ENCODE measurements at places on chromosomes 1 and 21. TPM values are rescaled to one million over a fixed set of nuclear protein-coding genes. Genes with fewer than 3 reads are reported as not detected.

The SLC45A3 gene
- total RNA-seq: 7.0 TPM

- no peak for DNase-seq
Observed at GRCh38 chr1:160953030-160953429, 1.6 kb downstream of the ITLN2 start.

The SELL gene
- total RNA-seq: 1.4 TPM

The GPR37L1 gene
- total RNA-seq: 0.07 TPM

The OR2AK2 gene
- not detected for total RNA-seq

The UTS2 gene
- not detected for total RNA-seq

GRCh38 chr1:65880611-65881010, 87.9 kb downstream of the PDE4B start:
- no peak for DNase-seq

DNA sequence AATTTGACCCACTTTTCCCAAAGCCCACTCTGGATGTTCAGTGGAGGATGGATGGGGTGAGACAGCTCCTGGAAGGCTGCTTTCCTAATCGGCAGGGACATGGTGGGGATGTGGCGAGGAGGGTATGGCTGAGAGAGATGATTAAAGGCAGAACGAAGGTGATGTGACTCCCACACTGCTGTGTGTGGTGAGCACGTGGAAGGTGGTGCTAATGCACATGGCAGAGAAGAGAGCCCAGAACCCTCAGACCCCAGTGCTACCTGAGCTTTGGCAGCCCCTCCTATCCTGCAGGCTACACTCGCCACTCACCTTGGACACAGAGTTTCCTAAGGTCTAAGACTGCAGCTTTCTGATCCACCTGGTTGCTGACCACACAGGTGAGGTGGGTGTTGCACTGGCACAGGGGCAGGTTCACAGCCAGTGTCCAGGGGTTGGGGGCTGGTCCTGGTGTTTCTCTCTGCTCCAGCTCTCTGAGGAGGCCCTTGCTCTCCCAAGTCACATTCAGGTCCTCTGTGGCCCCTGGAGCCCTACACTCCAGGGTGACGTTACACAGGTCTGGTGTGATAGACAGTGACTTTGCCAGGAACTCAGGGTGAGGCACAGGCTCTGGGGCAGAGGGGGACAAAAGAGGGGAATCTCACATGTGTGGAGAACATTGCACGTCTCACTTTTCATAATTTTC, 151.4 kb upstream of the ETV3 start:
- DNase-seq: no peak

GRCh38 chr1:20964540-20965484, 177.7 kb upstream of the HP1BP3 start:
- no peak for DNase-seq

DNA sequence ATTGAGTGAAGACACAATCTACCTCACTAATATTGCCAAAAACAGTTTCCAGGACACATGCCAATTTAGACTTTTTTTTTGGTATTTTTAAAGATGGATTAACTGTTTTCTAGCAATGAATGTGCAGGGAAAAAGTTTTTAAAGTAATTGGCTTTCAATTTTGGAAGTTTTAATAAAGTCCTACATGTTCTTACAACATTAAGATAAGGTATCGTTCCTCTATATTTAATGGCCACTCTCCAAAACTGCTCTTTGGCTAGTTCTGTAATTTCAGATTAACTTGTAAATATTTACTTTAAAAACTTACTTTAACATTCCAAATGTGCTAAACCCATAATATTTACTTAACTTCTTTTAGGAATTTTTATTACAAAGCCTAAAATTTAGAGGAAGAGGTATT, 1332.2 kb upstream of the PRMT6 start:
- no peak for DNase-seq

DNA sequence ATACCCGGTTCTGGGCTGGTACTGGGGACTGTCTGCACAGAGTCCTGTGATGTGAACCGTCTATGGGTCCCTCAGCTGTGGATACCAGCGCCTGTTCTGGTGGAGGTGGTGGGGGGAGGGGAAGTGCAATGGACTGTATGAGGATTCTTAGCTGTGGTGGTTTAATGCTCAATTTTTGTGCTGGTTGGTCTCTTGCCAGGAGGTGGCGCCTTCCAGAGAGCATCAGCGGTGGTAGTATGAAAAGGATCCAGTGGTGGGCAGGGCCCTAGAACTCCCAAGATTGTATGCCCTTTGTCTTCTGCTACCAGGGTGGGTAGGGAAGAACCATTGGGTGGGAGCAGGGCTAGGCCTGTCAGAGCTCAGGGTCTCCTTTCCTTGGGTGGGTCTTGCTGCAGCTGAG, 89.4 kb upstream of the B3GALT2 start:
- DNase-seq: no peak

- no peak for DNase-seq
Observed at GRCh38 chr1:207304710-207305488, 16.6 kb upstream of the CD55 start.

GRCh38 chr21:15255261-15255660, 190.5 kb upstream of the NRIP1 start:
- DNase-seq: no peak

- no peak for DNase-seq
Observed at GRCh38 chr1:70671006-70671405, 259.9 kb downstream of the CTH start.

GRCh38 chr1:36351227-36351977, 28.0 kb upstream of the EVA1B start:
- DNase-seq: no peak

DNA sequence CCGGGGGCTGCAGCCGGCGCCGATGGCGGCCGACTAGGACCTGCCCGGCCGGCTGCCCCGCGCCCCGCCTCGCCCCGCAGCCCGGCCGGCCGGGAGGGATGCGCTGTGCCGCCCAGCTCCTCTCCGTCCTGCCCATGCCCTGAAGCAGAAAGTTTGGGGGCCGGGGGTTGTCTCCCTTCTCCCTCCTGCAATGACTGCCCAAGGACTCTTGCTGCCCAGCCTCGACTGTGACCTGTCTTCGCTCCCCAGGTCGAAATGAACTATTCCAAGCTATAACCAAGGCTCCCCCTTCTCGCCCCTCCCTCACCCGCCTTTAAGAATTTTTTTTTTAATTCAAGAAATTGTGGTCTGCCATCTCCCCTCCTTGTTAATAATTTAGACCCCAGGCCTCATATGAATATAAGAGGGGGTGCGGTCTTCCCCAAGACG, 361 bp downstream of the TMCC2 start:
- no peak for DNase-seq

DNA sequence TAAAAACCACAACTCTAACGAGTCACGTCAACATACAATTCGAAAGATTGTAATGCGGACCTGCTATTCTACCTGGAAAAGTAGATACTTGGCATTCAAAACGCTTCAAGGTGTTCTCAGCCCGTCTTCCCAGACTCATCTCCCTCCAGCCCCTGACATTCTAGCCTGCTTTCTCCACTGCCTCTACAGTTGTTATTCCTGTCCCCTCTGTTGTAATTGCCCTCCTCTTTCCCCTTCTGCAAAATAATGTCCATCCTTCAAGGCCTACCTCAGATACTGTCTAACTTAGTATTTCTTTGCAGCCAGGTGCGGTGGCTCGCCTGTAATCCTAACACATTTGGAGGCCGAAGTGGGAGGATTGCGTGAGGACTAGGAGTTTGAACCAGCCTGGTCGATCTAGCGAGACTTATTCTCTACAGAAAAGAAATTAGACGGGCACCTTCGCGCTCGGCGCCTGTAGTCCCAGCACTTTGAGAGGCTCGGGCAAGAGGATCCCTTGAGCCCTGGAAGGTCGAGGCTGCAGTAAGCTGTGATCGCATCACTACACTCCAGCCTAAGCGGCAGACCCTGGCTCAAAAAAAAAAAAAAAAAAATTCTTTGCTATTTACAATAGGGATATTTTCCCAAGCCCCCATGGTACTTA, 756 bp upstream of the RBM34 start:
- DNase-seq: no peak

DNA sequence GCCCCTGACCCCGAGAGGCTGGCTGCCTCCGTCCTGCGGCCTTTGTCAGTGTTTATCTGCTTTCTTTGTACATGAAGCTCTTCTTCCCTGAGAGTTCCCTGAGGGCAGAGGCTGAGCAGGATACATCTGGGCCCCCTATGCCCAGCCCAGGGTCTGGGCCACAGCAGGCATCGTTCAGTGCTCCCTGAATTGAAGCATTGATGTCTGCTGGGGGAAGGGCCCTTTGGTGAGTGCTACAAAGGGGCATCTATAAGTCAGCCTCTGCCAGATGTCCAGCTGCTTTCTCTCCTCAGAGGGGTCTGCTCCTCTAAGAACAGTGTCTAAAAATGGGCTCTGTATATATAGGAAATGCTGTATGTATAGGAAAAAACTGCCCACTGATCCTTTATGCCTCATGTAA, 2.1 kb downstream of the HEYL start:
- DNase-seq: no peak

- DNase-seq: no peak
Observed at GRCh38 chr1:59903141-59903754, 23.3 kb downstream of the CYP2J2 start.

GRCh38 chr1:117612517-117613248, 6.8 kb downstream of the TENT5C start:
- DNase-seq: no peak

- no peak for DNase-seq
Observed at GRCh38 chr1:157442065-157442464, 110.2 kb downstream of the FCRL5 start.

DNA sequence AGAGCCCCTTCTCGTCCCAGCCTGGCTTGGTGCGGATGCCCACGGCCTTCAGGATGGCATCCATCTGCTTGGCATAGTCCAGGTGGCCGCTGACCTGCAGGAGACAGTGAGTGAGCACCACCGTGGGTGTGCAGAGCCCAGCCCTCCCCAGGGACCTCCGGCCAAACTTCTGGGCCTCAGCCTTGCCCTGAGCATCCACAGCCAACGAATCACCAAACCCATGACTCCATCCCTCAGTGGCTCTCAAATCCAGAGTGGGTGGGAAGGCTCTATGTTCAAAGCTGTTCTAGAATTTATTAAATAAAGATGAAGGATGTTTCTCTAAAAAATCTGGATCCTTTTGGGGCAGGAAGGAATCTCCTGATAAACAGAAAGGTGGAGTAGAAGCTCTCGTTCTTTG, 18.7 kb downstream of the HTR6 start:
- no peak for DNase-seq

DNA sequence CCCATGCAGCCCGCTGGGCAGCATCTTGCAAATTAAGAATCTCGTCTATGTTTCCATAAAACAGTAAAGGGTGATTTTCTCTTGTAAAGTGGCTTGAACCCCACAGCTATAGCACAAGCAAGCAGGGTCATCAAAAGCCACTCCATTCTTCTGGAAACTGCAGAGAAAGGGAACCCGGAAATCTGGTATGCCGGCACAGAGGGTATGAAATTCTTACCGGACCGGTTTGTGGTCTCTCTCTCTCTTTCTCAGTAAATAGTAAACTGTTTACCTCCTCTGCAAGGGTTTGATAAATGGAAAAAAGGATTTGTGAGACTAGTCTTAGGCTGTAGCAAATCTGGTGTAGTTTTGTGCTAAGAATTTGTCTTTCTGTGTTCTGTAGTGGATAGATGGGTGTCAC, 2.7 kb upstream of the ADSS2 start:
- peak; percentile 39 for DNase-seq

Data from mesothelial cell of epicardium (in vitro differentiated cells).